CD8-positive, alpha-beta memory T cell (primary cell): ENCODE measurements at places on chromosomes 1 and 21. TPM values are rescaled to one million over a fixed set of nuclear protein-coding genes. Genes with fewer than 3 reads are reported as not detected.

DNA sequence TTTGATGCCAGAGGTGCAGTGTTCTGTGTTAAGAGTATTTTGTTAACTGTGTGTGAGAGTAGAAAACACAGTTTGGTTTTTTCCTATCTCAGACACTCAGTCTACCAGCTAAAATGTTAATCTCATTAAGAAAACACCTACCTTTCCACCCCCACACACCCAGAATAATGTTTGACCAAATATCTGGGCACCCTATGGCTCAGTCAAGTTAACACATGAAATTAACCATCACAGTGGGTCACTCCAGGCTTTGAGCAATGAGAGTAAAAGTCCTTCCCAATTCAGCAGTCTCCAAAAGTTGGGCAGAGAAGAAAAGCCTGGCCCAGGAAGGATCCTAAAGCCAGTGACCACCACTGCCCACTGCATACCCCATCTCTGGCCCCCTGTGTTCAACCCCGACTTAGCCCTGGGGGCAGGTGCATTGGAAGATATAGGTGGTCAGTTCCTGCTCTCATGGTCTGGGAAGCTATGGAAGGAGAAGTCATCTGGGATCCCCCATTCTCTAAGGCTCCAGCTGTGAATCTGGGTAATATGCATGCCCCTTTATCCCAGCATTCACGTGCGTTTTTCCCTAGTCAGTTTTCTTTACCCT, 50.2 kb upstream of the CSF3R start:
- no peak overlapping the region for H3K27ac ChIP-seq
- no peak overlapping the region for H3K4me3 ChIP-seq
- DNase-seq: no peak
- H3K36me3 ChIP-seq: no peaks in the 10 kb centered on the region

DNA sequence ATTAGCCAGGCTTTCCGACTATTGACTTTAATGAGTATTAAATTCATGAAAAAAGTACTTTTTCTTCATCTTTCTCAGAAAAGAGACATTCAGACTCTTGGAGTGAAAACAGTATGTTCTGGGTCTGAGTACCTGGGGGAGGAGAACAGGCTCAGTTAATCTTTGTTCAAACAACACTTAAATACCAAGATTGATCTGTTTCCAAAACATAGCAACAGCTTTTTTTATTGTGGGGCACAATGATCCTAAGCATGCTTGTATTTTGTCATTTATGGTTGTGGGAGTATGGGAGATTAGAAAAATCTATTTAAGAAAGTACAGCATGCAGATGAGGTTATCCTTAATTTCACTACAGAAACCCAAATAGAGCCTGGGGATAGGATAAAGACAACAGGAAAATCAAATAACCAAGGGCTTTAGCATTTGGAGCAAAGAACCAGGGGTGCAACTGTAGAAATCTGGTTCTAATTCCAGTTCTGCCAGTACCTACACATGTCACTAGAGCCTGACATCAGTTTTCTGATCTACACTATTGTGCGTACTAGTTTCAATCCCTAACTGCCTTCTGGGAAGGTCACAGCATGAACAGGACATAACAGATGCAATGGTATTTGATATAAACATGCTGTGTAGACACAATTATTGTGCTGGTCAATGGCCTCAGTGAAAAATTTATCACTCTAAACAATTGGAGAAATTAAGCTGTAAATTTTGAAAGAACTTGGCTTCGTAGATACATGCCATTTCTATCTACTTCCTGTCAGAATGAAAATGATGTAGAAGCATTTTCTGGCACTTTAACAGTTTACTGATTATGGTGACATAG, 91.2 kb downstream of the KCNK1 start:
- H3K27ac ChIP-seq: no peak overlapping the region
- DNase-seq: no peak
- no peaks in the 10 kb centered on the region for H3K36me3 ChIP-seq

- H3K4me1 ChIP-seq: no peaks in the 10 kb centered on the region
- no peaks in the 10 kb centered on the region for H3K36me3 ChIP-seq
These were observed 5.5 kb downstream of the DYNLT5 start for GRCh38 chr1:66757722-66758240.

DNA sequence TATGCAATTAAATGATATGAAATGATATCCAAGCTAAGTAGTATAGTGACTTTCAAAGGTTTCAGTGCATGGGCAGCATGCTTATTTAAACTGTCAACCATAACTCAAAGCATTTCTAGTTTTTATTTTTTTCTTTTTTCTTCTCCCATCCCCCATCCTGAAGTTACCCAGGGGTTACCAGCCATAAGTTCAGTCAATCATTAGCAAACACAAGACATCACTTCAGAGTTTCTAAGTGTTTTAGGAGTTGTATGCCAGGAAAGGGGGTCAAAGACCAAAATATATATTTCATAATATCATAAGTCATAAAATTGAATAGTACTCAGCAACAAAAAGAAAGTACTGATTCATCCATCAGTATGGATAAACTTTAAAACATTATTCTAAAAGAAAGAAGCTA, 28.7 kb downstream of the DHX9 start:
- DNase-seq: no peak
- no peaks in the 10 kb centered on the region for H3K4me1 ChIP-seq
- H3K36me3 ChIP-seq: peaks cover 73% of the 10 kb centered on the region
- no peak overlapping the region for H3K4me3 ChIP-seq

DNA sequence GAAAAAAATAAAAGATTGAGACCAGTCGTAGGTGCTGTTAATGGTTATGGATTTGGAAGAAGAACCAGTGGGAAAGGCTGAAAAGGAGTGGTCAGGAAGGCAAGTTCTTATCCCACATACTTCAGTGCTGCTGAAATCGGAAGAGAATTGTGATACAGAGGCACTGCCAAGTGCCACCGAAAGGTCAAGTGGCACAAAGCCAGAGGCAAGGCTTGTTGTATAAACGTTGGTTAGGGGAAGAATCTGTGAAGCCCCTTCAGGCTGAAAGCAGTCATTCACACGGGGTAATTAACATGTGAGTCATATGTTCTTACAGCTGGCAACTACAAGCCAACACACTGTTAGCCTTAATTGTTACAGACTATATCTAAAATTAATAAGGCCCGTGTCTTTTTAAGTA, 48.8 kb downstream of the ZBTB40 start:
- H3K4me1 ChIP-seq: no peaks in the 10 kb centered on the region
- no peak for DNase-seq
- no peak overlapping the region for H3K4me3 ChIP-seq

DNA sequence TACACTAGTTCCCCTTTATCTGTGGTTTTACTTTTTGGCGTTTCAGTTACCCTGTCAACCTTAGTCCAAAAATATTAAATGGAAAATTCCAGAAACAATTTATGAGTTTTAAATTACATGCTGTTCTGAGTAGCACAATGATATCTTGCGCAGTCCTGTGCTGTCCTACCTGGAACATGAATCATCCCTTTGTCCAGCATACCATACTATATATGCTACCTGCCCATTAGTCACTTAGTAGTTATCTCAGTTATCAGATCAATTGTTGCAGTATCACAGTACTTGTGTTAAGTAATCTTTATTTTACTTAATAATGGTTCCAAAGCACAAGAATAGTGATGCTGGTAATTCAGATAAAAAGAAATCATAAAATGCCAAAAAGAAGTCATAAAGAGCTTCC, 52.7 kb downstream of the AGBL4 start:
- DNase-seq: no peak
- H3K36me3 ChIP-seq: no peaks in the 10 kb centered on the region
- H3K4me1 ChIP-seq: no peaks in the 10 kb centered on the region
- H3K27ac ChIP-seq: no peak overlapping the region
- H3K27me3 ChIP-seq: no peaks in the 10 kb centered on the region

DNA sequence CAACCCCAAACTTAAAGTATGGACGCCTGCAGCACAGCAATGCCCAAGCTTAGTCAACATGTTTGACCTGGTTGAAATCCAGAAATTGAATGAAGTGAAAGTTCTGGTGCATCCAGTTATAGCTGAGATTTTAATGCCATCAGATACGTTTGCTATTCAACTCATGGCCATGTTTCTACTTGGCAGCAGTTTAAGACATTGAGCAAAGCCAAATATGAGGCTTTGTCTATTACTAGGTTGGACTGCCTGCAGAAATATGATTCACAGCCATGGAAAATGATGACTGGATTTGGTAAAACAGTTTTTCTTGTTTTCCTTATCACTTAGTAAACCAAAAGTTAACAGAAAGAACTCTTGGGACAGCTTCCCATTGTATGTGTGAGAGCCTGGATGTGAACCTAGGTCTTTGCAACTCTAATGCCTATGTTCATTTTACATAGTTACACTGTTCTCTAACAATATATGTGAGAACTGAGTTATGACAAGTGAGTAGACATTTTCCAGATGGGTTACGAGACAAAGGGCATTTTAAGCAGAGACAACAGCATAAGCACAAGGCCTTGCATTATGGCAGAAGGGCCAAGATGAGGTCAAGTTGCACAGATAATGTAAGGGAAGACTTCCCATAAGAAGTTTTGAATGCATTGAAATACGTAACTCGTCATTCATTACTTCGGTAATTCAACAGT, 32.4 kb upstream of the MYSM1 start:
- no peak for DNase-seq
- H3K4me3 ChIP-seq: no peak overlapping the region

- DNase-seq: no peak
- H3K36me3 ChIP-seq: no peaks in the 10 kb centered on the region
- H3K4me3 ChIP-seq: no peak overlapping the region
- no peak overlapping the region for H3K27ac ChIP-seq
- no peaks in the 10 kb centered on the region for H3K27me3 ChIP-seq
- H3K4me1 ChIP-seq: no peaks in the 10 kb centered on the region
These were observed 33.1 kb downstream of the MAP3K7CL start for GRCh38 chr21:29163341-29164115.

DNA sequence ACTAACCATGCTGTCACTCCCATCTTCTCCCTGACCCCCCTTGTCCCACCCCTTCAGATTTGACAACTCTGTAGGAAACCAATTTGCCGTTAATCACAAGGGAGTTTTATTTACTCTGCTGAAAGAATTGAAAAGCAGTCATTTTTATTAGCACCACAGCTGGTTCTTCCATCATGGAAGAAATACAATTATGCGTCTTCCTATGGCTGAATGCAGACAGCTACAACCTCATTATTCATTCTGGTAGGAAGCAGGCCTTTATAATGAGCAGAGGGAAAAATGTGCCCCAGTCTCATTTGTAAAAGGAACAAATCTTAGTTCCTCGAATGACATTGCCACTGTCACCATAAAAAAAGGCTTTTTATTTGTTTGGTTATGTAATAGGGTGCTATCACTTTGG, 35.2 kb downstream of the JUN start:
- no peaks in the 10 kb centered on the region for H3K27me3 ChIP-seq
- no peak for DNase-seq
- no peak overlapping the region for H3K27ac ChIP-seq

- H3K4me1 ChIP-seq: no peaks in the 10 kb centered on the region
- DNase-seq: no peak
- H3K4me3 ChIP-seq: no peak overlapping the region
- H3K36me3 ChIP-seq: peaks cover 9% of the 10 kb centered on the region
- H3K27ac ChIP-seq: no peak overlapping the region
- H3K27me3 ChIP-seq: no peaks in the 10 kb centered on the region
These were observed 7.6 kb downstream of the GPR37L1 start for GRCh38 chr1:202130297-202130721.

GRCh38 chr1:33736496-33736895, 127.4 kb upstream of the HMGB4 start:
- H3K36me3 ChIP-seq: no peaks in the 10 kb centered on the region
- H3K27me3 ChIP-seq: no peaks in the 10 kb centered on the region
- H3K4me1 ChIP-seq: no peaks in the 10 kb centered on the region
- DNase-seq: no peak
- H3K4me3 ChIP-seq: no peak overlapping the region
- no peak overlapping the region for H3K27ac ChIP-seq

GRCh38 chr21:14926186-14926585, 138.6 kb downstream of the NRIP1 start:
- H3K36me3 ChIP-seq: no peaks in the 10 kb centered on the region
- no peaks in the 10 kb centered on the region for H3K27me3 ChIP-seq
- no peak overlapping the region for H3K27ac ChIP-seq
- H3K4me1 ChIP-seq: no peaks in the 10 kb centered on the region

DNA sequence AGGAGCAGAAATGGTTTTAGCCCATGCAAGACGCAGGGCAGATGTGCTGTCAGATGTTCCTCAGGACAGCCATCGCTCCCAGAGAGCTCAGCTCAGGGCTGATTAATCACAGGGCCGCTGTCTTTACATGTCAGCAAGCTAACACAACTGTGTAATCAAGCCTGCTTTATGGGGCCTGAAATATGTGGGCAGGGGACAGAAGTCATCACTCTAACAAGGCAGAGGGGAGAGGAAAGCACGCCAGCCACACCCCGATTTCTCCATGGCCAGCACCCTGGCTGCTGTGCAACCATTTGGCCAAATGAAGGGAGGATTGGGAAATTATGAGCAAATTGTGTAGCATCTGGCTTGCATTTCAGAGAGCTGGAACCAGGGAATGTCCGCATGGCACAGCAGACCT, 368.8 kb downstream of the NPHP4 start:
- H3K27me3 ChIP-seq: no peaks in the 10 kb centered on the region
- H3K4me3 ChIP-seq: no peak overlapping the region
- no peaks in the 10 kb centered on the region for H3K4me1 ChIP-seq
- no peak for DNase-seq
- H3K36me3 ChIP-seq: no peaks in the 10 kb centered on the region
- H3K27ac ChIP-seq: no peak overlapping the region

- H3K4me3 ChIP-seq: no peak overlapping the region
- H3K27me3 ChIP-seq: no peaks in the 10 kb centered on the region
- no peak for DNase-seq
These were observed 624.2 kb downstream of the PLPP3 start for GRCh38 chr1:55955016-55955621.

- H3K4me3 ChIP-seq: no peak overlapping the region
- no peak for DNase-seq
- no peaks in the 10 kb centered on the region for H3K27me3 ChIP-seq
- no peak overlapping the region for H3K27ac ChIP-seq
- H3K36me3 ChIP-seq: no peaks in the 10 kb centered on the region
These were observed 119.3 kb downstream of the CRYAA start for GRCh38 chr21:43287795-43288755.

DNA sequence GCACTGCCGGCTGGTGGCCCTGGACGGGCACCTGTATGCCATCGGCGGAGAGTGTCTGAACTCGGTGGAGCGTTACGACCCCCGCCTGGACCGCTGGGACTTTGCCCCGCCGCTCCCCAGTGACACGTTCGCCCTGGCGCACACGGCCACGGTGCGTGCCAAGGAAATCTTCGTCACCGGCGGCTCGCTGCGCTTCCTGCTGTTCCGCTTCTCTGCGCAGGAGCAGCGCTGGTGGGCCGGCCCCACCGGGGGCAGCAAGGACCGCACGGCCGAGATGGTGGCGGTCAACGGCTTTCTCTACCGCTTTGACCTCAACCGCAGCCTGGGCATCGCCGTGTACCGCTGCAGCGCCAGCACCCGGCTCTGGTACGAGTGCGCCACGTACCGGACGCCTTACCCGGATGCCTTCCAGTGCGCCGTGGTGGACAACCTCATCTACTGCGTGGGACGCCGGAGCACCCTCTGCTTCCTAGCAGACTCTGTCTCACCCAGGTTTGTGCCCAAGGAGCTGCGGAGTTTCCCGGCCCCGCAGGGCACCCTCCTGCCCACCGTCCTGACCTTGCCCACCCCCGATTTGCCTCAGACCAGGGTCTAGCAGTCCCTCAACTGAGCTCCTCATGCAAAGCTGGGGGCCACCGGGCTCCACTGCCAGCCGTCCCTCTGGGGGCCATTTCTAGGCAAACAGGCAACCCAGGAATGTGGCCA, 2.1 kb downstream of the KLHDC7A start:
- no peak overlapping the region for H3K27ac ChIP-seq
- H3K36me3 ChIP-seq: no peaks in the 10 kb centered on the region
- no peak for DNase-seq
- no peak overlapping the region for H3K4me3 ChIP-seq

The CLK2 gene
- total RNA-seq: 79.8 TPM

The NEXN gene
- total RNA-seq: 0.09 TPM

The NHLH1 gene
- total RNA-seq: 0.38 TPM

The CDC42BPA gene
- total RNA-seq: 0.42 TPM

The GJA9 gene
- total RNA-seq: not detected

The IGFN1 gene
- total RNA-seq: not detected
